ENCODE measurements at places on chromosomes 7 and 10.

- DNase-seq = no peak
These were observed 18.7 kb upstream of the ARID5B start for GRCh38 chr10:61882621-61883370.

DNA sequence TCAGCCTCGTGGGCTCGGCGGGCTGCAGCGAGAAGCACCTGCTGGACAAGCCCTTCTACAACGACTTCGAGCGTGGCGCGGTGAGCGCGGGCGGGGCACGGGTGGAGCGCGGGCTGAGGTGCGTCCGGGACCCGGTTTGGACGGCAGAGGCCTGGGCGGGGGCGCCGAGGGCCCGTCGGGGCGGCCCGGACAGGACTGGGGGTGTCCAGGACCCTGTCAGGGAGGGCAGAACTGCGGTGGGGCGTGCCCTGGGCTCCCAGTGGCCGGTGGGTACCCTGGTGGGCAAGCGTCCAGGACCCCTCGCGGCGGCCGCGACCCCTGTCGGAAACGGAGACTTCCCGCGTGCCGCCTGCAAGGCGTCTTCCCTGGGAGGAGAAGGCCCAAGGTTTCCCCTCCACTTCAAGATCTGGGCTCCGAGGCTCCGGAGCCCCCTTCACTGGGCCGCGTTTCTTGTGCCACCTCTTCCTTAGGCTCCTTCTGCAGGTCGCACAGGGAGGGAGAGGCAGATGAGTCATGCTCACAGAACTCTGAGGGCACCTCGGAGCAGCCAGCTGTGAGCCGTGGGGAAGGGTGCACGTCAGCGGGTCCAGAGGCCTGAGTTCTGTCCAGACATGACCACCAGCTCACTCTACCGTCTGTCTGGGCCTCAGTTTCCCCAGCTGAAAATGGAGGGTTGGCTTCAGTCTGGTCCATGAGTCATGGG is 485 bp downstream of the ALOX5 start:
- DNase-seq = no peak

GRCh38 chr7:122463631-122464030 is 159.1 kb upstream of the FEZF1 start:
- no peak for DNase-seq

DNA sequence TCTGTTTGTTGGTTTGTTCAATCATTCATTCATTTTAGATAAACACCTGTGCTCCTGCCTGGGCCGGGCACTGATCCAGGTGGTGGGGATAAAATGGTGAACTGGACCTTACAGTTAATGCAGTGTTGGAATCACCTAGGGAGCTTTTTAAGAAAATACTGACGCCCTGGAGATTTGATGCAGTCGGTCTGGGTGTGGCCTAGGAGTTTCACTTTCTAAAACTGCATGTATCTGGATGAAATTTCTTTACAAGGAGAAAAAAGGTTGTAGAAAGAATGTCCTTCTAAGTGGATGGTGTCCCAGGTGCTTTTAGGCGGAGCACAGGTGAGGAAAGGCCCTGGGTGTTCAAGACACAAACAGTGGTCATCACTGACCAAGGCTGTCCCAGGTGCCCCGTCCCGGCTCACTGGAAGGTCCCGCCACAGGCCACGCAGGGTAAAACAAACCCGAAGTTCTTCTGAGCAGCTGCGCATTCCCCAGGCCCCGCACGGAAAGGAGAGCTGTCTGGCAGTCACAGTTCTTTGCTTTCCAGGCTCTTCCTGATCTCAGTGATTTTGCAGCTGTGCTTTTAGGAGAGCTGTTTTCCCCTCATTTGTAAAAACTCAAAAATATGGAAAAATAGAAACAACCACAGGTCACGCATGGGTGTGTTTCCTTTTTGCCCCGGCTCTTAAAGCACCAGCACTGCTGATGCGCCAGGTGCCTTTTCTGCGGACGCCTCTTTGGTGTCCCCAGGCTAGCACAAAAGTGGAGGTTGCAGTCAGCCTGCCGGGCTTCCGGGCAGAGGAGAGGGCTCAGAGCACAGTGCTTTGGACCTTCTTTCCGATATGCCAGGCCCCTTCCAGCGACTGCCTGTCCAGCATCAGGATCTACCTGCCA is 161.9 kb downstream of the GRK5 start:
- DNase-seq = no peak

GRCh38 chr10:33151344-33151864 is 183.1 kb downstream of the NRP1 start:
- DNase-seq = no peak

DNA sequence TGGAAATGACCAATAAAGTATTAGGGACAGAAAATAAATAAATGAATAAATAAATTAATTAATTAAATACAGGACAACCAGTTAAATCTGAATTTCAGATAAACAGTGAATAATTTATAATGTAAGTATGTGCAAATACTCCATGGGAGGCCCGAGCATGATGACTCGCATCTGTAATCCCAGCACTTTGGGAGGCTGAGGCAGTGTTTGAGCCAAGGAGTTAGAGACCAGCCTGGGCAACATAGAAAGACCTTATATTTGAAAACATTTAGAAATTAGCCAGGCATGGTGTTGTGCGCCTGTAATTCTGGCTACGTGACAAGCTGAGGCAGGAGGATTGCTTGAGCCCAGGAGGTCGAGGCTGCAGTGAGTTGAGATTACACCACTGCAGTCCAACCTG is 123.7 kb downstream of the CUL2 start:
- DNase-seq = no peak

- DNase-seq = no peak
These were observed 9.8 kb upstream of the MRPS16 start for GRCh38 chr10:73262105-73262730.

DNA sequence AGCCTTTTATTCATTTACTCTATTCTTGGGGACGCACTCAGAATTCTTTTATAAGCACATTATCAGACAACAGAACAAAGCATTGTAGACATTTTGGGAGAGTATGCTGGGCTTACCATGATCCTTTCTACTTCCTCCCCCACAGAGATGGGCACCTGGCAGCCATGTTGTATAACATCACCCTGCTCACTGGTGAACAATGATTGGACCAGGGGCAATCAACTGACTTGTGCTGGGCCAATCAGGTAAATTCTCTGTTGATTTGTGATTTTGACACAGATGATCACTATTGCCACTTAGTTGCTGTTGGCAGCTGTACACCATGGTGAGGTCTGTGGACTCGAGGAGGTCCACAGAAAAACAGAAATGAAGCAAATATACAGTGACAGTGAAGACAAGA is 43.7 kb downstream of the WNT2 start:
- no peak for DNase-seq

- no peak for DNase-seq
These were observed 87.1 kb downstream of the SAMD9 start for GRCh38 chr7:93030605-93031225.

DNA sequence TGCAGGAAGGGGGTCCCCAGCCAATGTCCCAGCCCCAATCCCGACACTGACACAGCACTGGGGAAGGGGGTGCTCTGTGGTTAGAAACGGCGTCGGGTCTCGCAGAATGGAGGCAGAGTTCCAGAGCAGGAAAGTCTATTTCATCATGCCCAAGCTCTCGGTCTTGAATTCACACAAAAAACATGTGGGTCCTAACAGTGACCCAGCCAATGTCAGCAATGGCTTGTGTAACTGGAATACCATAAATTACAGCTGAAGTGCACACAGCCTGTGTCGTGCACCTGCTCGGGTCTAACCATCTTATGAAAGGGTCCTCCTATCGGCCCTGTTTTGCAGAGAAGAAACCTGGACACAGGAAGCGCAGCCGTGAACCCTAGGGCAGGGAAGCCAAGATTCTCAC is 324.1 kb downstream of the ADARB2 start:
- no peak for DNase-seq

GRCh38 chr10:60849217-60849616 is 70.9 kb downstream of the CDK1 start:
- DNase-seq = no peak

DNA sequence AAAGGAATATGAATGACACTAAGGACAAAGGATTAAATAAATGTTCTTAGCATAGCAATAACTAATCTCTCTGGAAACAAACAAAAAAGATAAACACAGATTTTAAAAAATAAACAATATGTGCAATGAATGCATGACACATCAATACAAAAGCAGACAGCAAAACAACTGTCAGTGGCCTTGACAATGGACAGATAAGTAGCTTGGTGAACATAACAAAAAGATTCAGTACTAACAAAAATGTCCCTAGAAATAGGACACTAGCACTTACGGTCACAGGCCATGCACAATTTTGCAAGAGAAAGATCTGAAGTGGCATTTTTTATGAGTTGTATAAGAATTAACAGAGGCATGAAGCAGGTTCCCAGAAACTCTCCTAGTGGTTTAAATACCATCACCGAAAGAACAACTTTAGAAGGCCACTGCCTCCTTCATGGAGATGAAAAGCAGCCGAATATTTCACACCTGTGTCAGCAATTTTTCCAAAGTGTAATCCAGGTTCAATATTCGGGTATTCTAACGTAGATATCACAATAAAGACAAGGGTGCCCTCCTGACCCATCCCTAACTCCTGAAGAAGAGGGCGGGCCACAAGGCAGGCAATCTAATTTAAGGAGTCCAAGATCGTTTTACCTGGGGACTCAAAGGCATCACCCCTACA is 231.3 kb upstream of the MKLN1 start:
- no peak for DNase-seq

GRCh38 chr10:86524225-86524962 is 2.8 kb upstream of the WAPL start:
- DNase-seq = no peak

GRCh38 chr10:100353770-100354485 is 6.9 kb downstream of the SCD start:
- no peak for DNase-seq

DNA sequence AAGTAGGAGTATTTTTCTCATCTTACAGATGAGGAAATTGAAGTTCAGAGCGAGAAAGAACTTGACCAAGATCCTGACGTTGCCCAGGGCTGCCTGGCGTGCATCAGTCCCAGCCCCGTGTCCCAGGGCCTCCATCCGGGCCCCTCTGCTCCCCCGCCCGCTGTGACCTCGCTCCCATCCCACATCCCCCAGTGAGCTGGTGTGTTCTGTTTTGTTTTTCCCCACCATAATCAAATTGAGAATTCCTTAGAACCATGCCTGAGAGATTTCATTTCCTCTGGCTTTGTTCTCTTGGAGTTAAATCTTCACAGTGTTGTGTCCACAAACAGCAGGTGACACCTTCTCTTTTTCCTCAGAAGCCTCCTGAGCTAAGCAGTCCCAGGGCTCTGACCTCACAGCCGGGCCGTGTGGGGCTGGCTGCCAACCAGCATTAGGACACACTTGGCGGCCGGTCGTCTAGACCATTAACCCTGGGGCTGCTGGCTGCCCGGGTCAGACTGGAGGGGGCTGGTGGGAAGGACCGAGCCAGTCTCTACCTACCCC is 44.3 kb downstream of the PFKP start:
- peak; percentile 41 for DNase-seq

GRCh38 chr10:97886286-97886685 is 36.6 kb downstream of the GOLGA7B start:
- DNase-seq = no peak

- no peak for DNase-seq
These were observed 243.2 kb downstream of the SNX10 start for GRCh38 chr7:26534649-26535482.

DNA sequence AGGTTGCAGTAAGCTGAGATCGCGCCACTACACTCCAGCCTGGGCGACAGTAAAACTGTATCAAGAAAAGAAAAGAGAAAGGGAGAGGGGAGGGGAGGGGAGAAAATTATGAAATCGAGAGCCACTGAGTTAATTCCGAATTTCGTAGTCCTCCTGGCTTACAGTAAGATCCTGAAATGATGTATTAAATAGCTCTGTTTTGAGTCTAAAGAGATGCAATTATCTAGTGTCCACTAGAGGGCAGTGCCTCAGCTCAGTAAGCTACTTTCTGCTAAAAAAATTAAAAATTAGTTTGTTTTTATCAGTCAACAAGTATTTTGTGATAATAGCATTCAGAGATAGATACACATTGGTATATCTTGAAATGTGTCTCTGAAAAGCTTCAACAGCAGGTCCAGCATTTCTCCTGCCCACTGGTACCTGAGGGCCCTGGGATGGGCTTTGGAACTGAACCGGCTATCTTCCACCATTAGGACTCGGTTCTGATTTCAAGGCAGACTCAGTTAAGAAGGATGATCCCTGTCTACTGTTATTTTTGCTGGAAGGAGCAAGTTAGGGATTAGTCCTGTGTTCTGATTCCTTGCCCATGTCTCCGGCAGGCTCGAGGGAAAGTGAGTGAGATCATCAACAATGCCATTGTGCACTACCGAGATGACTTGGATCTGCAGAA is 19.5 kb downstream of the TSPAN33 start:
- DNase-seq = no peak

- DNase-seq = no peak
These were observed 73.1 kb upstream of the SAMD8 start for GRCh38 chr10:75038335-75038734.

- DNase-seq = no peak
These were observed 35.9 kb upstream of the PTPN12 start for GRCh38 chr7:77501192-77501515.

- DNase-seq = no peak
These were observed 113.2 kb upstream of the IFRD1 start for GRCh38 chr7:112336936-112337576.

GRCh38 chr7:134946260-134946659 is 40.0 kb upstream of the AGBL3 start:
- DNase-seq = no peak

DNA sequence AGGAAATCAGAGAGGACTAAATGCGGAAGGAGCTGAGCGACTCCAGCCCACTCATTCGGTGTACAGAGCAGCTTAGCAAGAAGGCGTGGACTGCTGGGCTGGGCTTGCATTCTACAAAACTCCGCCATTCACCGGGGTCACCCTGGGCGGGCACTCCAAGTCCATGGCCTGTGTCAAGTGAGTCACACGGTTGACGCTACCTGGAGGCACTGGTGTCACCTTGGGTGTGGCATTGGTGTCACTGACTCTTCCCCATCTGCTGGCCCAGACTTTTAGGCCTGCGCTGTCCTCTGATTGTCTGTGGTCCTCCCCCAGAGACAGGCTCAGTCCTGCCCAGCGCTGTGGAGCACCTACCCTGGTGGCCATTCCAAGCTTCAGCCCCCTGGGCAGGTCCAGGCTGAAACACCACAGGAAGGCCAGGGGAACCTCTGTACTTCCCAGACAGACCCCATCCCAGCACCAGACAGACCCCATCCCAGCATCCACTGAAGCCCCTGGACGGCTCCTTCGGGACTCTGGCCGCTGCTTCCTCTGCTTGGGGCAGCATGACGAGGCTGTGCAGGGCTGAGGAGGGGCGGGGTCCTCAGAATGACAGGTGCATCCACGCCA is 30.6 kb upstream of the CNPY1 start:
- no peak for DNase-seq

DNA sequence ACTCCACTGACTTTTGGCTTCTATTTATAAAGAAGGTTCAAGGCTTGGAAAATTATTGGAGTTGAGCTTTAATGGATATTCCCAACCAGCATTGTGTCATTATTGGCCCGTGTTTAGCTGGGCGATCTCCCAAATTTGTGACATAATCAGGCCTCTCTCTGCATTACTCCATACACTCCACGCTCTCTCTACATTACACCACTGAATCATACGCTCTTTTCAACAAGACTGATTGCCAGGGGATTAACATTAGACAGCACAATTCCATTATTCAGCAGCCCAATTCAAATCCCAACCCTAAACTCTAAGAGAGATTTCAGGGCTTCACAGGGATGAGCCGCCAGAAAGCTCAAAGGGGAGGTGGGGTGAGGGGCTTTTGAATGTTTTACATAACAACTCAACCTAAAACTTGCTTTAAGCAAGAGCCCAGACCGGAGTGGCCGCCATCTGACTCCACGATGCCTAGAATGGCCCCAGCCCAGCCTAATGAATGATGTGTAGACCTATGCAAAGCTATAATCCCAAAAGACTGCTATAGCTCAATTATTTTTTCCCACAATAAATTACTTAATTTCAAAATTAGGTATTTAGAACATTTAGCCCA is 61.8 kb downstream of the FGFR2 start:
- peak; percentile 94 for DNase-seq

GRCh38 chr7:33511778-33512177 is 382.4 kb downstream of the BBS9 start:
- no peak for DNase-seq

Data from globus pallidus (tissue), 1 donor.